ENCODE measurements at places on chromosomes 12 and 14.

GRCh38 chr14:70489579-70490200, 37.7 kb downstream of the ADAM21 start:
- DNase-seq: no peak

DNA sequence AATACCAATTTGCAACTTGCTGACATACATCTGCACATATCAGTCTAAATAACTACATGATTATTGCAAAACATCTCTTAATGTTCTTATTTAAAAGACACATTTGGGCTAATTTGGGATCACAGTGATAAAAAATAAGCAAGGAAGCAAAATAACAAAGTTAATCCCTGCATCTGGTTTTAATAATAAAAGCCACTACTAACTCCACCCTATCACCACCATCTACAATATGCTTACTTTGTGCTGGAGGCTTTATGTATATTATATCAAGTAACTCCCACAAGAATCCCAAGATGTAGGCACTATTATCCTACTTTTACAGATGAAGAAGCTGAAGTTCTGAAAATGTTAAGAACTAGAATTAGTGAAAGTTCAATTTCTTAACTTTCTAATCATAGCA, 45.7 kb downstream of the TAOK3 start:
- no peak for DNase-seq

DNA sequence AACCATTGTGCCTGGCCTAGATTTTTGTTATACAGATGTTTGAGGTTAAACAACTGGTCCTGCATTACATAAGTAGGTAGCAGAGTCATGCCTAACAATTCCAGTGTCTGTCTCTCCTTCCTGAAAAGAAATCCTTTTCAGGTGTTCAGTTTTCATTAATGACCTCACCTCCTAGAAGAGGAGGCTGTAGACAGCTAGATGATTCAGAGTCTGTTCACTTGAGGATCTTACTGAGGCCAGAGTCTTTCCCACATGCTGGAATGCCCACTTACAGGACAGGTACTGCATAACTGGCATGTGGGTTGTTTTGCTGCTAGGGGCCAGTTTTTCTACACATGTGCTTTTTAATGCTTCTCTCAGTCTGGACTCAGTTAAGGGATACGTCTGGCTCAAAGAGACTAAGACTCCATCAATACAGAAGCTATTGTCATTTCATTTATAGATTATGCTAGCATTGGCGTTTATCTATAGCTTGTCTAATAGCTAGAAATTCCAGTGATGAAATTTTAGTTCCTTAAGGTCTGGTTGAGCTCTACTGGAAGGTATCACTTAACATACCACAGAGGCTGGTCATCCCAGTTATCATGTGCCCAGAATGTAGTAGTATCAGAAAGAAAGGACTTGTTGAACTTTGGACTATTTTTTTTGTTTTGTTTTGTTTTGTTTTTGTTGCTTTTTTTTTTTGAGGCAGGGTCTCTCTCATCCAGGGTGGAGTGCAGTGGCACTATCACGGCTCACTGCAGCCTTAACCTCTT, 206.4 kb downstream of the ERC1 start:
- no peak for DNase-seq

DNA sequence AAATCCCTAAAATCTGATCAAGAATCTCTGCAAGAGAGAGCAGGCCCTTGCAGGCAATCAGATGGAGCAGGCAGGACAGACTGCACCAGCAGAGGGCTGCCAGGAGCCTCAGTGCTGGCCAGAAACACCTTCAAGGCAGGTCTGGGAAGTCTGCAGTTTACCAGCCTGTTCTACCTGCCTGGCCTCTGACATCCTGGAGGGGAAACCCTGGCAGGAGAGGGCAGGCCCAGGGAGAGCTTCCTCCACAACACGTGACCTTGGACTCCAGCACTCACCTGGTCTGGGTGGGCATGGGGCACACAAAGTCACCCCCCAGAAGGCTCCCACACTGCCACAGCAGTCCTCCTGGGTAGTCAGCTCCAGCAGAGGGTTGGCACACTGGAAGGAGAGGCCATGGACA, 56.0 kb downstream of the ISCA2 start:
- no peak for DNase-seq

- no peak for DNase-seq
Observed at GRCh38 chr14:21136024-21136423, 19.8 kb downstream of the OR5AU1 start.

DNA sequence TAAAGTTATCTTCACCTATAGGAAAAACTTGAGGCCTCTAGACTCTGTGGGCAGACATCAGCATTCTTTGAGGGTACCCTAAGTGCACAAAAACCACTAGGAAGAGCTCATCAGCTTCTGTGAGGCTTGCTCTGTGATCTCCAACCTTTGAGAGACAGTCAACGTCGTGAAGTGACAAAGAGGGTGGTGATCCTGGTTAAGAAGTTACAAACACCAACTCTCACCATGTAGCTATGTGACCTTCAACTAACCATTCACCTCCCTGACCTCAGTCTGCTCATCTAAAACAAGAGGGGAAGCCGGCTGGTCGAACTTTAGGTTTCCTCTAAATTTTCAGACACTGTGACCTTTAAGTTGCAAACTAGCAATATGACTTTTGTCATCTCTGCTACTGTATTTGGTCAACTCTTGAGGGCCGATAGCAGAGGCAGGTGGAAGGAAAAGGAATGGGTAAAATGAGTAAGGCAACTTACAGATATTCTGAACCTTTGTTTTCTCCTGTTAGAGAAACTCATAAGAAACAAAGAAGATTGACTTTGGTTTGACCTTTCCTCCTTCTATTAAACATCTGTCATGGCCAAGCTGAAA, 103.2 kb upstream of the PARP11 start:
- DNase-seq: no peak

- DNase-seq: no peak
Observed at GRCh38 chr12:97159377-97159776, 252.3 kb downstream of the NEDD1 start.

DNA sequence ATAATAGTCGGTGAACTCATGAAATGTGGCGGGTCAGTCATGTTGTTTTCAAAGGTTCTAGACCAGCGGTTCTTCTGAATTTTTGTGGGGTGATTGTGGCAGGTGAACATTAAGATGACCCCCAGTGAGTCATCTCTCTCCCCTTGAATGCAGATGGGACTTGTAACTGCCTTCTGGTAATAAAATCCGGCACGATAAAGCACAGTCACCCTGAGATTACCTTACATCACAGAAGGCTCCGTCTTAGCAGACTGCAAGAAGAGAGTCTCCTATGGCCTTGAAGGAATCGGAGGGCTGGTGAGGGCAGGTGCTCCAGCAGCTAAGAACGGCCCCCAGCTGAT, 189.6 kb downstream of the FOXN3 start:
- DNase-seq: no peak

- no peak for DNase-seq
Observed at GRCh38 chr12:123243671-123244262, 10.5 kb downstream of the MTRFR start.

- no peak for DNase-seq
Observed at GRCh38 chr14:52538623-52539022, 13.7 kb downstream of the TXNDC16 start.

DNA sequence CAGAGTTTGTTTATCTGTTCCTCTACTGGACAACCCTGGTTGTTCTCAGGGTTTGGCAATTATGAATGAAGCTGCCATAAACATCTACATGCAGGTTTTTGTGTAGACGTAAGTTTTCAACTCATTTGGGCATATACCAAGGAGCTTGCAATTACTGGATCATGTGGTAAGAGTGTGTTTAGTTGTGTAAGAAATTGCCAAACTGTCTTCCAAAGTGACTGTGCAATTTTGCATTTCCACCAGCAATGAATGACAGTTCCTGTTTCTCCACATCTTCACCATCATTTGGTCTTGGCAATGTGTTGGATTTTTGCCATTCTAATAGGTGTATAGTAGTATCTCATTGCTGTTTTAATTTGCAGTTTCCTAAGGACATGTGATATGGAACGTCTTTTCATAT, 39.8 kb upstream of the FBXO33 start:
- DNase-seq: no peak

DNA sequence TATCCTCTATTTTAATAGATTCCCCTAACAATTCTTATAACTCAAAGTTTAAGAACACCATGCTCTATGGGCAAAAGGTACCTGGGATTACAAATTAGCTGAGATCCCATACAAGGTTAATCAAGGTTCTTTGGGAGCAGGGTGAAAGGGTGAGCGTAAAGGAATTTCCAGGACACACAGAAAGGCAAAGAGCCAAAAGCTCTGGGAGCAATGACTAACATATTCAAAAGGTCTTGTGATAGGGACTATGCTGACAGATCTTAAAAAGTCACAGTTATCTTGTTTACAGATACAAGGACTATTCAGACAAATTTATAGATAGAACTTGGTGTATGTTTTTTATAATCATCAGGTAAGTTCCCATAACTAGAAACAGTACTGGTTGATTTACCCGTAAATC, 19.5 kb upstream of the PPFIBP1 start:
- no peak for DNase-seq

DNA sequence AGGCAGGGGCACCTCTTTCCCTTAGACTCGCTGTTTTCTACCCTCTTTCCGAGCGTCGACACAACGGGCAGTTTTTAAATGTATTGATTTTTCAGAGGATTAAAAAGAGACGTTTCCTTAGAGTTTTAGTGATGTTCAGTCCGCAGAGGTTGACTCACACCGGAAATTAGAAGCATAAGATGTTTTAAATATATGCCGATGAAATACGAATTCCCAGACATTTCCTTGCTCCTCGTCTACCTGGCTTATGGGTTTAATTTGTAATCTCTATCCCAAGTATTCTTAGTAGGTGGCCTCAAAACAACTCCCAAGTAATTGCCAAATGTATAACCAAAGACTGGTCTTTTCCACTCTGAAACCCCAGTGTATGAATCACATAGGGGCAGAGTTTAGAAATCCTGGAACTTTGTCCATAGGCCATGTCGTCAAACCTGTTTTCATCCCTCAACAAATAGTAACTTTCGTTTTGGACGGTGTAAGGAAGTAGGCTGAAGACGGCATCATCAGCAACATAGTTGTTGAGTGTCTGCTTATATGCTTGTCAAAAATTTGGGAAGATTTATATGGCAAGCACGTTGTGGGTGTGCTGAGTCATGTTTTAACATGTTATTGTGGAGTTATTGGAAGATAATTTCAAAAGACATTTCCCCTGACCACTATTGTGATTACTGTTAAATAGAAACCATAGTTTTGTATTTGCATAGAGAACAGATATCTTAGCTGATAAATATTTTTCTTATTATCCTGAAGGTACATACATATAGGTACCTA, 824 bp downstream of the TBK1 start:
- peak; percentile 59 for DNase-seq

GRCh38 chr12:119998471-119999245, 9.6 kb downstream of the BICDL1 start:
- DNase-seq: no peak

GRCh38 chr12:101963697-101964096, 86.3 kb downstream of the DRAM1 start:
- DNase-seq: no peak

DNA sequence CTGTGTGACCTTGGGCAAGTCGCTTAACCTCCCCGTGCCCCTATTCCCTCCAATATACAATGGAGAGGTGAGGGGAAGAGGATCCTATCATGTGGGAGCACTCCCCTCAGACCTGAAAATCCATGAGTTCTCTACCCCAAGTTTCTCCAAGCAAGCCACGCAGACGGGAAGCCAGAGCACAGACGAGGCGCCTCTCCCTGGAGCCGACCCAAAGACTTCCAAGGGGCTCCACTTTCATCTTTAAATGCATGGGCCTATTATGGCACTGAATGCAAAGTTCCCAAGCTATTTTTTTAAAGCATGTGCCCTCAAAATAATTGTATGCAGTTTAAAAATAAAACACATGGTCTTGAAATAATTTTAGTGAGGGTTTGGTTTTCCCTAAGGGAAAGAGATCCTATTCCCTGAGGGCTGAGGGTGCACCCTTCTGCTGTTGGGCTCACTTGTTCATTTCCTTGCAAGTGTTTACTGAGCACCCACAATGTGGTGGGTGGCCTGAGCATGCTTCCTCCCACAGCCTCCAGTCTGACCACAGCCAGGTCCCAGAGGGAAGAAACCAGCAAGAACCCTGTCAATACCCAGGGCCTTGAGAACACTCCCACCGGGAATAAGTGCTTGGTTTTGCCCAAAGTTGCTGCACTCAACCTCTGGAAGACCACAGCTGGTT, 14.6 kb downstream of the CMKLR1 start:
- DNase-seq: no peak

DNA sequence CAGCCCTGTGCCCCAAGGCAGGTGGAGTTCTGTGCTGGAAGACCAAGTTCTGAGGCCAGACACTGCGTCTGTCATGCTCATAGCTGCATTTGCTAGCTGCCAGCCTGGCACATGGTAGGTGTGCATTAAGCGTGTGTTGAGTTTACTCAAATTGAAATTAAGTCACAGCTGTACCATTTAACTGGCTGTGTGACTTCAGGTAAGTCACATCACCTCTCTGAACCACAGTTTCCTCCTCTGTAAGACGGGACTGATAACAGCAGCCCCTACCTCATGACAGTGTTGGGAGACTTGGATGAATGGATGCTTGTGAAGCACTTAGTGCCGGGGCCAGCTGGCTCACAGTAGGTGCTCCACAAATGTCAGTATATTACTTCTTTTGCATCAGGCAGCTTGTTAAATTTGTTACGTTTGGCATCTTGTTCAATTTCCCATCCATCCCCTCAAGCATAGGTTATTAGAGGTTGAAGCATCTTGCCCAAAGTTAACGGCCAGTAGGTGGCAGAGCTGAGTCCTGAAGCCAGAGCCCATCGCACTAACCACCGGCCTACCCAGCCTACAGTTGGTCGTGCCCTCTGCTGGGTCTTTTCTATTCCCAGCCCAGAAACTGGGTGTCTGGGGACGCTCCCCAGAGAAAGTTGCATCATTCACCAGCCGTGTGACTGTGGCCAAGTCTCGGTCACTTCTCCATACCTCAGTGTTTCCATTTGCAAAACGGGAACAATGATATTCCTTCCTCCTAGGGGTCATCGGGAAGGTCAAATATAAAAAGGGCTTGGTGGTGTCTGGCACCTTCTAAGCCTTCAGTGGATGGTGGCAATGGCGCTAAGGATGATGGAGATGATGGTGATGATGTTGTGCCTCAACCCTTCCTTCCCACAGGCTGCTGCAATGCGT, 4.5 kb downstream of the DAO start:
- DNase-seq: no peak

- DNase-seq: no peak
Observed at GRCh38 chr14:63200767-63201166, 3.5 kb upstream of the RHOJ start.

DNA sequence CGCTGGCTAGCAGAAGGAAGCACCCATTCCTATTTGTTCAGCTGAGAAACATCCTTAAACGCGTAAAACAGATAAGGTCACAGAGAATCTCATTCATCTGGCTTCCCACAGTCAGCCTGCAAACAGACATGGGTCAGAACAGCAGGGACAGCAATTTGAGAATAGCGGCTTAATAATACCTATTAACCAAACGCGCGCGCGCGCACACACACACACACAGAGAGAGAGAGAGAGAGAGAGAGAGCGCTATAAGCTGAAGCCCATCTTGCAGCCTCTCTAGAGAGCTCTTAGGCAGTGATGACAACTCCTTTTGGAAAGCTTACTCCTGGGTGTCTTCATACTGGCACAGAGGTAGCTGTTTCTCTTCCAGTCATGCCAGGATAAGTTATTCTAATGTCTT, 26.4 kb downstream of the TMEM132D start:
- no peak for DNase-seq

Measured in astrocyte of the cerebellum (primary cell).